T-helper 9 cell (primary cell): ENCODE measurements at places on chromosomes 2 and 18.

DNA sequence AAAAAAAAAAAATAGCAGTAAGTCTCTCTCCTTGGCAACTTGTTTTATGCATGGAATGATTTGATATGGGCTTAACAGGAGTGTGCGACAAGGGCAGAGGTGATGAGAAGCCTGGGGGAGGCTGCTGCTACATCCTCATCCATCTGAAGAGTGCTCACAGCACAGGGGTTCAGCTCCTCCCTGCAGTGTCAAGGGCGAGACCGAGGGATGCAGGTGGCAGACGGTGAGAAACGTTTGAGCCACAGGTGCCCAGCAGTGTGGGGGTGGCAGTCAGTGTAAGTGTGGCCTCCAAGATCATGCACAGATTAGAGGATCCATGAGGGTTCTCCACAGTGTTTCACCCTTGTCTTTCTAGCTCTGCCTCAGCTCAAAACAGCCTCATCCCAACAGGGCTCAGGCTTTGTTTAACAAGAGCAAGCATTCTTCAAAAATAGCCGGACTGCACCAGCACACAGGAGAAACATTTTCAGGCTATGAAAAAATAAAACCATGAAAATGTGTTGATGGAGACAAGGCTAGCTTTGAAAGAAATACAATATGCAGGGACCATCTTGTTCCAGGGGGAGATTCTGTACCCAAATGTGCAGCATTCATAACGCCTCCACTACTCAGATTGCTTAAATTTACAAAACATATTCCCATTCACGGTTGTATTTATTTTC is 324.5 kb upstream of the MYT1L start:
- DNase-seq: no peak

- DNase-seq: no peak
Observed at GRCh38 chr2:29218550-29219125, 103.4 kb downstream of the CLIP4 start.

- DNase-seq: no peak
Observed at GRCh38 chr18:3186678-3187658, 32.8 kb downstream of the MYOM1 start.

- no peak for DNase-seq
Observed at GRCh38 chr18:78241535-78242253, 737.9 kb upstream of the SALL3 start.

- no peak for DNase-seq
Observed at GRCh38 chr2:150426724-150427123, 60.7 kb downstream of the RND3 start.

DNA sequence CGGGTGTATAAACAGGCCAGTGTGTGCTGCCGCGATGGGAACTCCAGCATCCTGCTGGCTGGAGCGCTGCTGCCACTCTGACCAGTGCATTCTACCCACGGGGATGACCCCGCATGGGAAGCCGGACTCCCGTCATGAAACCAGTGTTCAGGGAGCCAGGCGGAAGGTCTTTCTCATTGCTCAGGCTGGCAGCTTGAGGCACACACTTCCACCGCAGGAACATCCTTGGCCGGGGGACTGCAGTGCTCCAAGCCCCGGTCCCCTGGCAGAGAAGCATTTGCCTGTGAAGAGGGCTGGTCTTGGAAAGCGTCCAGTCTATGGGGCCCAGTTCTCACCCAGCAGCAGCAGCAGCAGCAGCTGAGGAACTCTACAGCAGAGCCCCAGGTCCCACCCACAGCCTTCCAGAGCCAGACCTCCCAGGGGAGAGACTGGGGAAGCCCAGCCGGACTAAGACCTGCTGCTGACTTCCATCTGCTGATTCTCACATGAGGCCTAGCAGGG is 235.9 kb downstream of the KLHL29 start:
- no peak for DNase-seq

GRCh38 chr18:59085797-59086196 is 53.9 kb upstream of the SEC11C start:
- no peak for DNase-seq

- no peak for DNase-seq
Observed at GRCh38 chr2:48104418-48104817, 198.1 kb upstream of the FBXO11 start.

DNA sequence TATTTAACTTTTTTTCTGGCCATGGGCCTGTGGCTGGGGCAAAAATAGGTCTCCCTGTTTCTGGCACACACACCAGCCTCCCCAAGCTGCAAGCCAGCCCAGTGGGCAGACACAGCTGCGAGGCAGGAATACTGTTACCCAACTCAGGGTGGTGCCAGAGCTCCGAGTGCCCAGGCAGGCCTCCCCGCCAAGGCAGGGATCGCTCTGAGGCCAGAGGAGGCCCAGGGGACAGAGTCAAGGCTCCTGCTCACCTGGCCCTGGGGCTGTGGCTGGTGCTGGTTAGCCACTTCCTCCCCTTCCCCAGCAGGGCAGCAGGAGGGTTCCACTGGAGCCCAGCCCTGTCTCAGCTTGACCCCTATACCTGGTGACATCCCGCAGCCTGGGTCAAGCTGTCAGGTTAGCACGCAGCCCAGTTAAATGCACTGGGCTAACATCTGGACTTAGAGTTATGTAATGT is 67.1 kb upstream of the EPAS1 start:
- DNase-seq: no peak

DNA sequence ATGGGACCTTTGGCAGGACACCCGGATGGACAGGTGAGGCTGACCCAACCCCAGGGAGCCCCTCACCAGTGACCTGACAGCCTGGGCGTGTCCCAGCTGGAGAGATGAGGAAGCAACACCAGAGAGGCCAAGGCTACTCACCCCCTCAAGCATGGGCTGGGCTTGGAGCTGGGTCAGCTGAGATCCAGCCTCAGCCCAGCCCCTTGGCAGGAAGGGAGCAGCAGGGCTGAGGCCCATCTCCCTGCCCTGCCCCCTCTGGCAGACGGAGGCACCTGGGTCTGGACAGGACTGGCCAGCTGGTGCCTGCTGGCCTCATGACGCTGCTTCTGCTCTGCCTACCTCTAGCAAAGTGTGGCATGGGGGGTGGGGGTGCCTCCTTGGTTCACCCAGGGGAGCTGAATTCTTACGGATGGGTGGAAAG is 37.8 kb downstream of the HS6ST1 start:
- no peak for DNase-seq

DNA sequence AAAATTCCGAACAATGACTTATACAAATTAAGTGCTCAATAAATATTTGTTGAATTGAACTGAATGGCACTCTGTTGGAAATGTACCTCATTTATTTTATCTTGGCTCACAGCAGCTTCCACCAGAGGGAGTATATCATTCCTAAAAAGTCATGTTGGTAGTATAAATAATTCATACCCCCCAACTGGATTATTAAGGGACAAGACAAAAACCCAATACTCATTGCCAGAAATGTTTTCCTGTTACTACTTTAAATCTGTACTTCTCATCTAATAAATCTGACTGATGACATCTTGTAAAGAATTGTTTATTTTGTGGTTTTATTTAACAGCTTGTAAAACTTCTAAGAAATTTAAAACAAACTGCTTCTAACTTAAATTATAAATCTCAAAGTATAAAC is 163.9 kb downstream of the CDH2 start:
- no peak for DNase-seq

GRCh38 chr18:74299746-74300145 is 8.0 kb upstream of the CYB5A start:
- no peak for DNase-seq

DNA sequence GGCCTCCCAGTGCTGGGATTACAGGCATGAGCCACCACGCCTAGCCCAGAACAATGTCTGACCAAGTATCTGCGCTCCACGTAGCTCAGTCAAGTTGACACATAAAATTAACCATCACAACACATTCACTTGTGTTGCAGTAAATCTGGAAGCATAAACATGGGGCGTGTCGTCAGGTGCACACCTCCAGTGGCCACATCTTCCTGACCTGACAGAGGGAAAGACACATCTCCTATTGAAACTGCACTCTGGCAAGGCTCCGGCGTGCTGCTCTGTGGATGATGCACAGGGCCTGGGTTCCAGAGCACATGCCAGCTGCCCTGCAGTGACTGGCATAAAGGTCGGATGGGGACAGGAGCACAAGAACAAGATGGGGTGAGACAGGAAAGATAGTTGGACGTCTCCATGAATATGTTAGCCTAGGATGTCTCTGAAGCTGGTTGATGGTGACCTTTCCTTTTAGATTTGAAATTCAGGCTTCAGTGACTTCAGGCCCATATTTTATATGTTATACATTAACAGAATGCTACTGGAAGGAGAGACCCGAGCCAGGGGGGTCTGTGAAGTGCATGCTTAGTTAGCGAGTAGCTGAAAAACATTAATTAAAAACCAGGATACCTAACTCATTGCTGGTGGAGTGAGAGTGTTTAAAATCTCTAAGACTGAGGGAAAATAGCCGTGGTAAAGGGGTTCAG is 10.9 kb downstream of the IMPA2 start:
- DNase-seq: no peak

DNA sequence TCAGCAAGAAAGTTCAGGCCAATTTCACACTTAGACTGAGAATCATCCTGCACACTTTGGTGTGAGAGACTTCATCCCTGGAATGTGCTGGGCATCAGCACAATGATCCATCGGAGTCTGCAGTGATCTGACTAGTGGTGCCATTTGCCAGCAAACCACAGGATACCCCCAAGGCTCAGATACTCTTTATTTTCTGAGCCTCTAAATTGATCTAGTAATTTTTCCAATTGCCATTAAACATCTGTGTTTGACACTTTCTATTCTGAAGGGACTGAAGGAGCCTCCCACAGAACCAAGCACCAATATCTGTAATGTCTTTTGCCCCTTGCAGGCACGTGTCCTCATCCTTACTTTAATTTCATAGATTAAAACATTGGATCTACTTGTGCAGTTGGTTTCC is 485.3 kb upstream of the SMIM21 start:
- DNase-seq: no peak

DNA sequence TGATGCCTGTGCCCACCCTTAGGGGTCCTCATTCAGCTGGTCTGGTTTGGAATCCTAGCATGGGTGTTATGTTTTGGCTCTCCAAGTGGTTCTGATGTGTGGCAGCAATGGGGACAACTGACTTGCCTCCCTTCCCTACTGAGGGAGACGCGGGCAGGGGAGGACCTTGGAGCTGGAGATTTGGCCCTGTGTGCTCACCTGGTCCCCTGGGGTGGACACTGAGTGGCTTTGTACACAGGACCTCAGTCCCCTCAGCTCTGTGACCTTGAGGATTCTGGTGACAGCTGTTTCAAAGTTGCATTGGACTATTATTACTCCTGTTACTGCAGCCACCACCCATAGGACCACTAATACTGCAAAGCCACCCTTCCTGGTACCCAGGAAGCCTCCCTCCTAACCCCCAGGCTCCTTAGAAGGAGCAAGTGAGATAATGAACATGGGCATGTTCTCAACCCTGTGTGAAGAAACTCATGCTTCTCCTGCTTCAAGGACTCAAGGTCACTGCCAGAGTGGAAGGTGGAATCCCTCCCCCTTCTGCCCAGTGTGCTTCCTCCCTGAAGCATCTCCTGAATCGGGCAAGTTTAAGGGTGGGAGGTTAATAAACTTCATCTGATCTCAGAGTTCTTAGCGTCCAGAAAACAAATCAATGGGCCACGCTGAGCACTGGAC is 26.5 kb downstream of the TMEM182 start:
- no peak for DNase-seq

DNA sequence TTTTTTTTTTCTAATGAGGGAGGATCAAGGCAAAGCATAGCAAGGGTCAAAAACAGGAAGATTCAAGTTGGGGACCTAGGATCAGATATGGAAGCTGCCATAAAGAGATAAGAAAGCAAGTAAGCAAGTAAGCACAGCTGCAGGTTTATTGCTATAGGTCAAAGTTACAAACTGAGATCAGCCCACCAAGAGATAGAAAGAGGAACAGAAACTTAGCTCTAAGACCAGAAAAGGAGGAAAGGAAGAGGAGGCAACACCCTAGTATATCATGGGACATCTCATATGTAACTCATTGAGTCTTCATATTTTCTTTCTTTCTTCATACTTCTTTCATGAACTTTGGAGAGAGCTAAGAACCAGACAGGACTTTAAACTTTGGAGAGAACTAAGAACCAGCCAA is 295.9 kb upstream of the CRIM1 start:
- no peak for DNase-seq

DNA sequence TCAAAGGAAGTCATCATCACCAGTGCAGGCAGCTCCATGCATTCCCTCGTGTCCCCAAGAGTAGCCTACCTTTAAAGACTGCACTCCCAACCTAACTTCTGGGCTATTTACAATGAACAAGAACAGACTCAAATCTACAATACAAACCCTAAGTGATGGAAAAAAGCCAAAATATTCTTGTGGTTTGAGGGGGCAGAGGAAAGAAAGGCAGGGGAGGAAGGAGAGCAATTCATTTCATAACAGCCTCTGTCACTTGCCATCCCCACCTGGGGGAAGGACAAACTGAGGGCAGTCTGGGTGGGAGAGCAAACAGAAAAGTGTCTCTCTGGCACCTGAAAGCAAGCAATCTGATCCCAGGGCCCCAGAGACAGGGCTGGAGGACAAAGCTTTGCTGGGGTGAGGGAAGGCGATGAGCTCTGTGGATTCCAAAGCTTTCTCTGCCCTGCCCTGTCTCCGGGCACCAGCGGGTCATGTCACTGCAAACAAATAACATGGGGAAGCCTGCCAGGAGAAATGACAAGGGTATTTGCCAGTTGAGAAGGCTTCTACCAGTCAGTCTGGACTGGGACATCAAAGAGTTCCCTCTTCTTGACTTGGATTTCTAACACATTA is 528.0 kb upstream of the TNP1 start:
- DNase-seq: no peak
